Endodermal cell (in vitro differentiated cells): ENCODE measurements at places on chromosomes 2 and 18. TPM values are rescaled to one million over a fixed set of nuclear protein-coding genes. Genes with fewer than 3 reads are reported as not detected.

DNA sequence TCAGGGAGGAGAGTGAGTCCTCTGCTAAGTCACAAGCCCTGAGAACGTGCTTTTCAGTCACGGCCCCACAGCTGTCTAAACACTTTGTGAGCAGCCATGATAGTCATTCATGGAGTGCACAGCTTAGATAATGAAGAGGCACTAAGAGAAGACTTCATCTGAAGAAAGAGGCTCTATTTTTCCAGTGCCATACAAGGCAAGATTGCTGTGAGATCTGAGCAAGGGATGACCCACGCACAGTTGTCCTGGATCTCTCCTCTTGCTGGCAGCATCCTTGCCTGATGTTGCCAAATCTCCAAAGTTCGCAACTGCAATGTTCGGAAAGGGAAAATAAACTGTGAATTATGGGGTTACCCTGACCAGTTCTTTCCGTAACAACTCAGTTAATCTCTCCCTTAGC lies 418.7 kb downstream of the MEIS1 start:
- no peak for DNase-seq
- no peak overlapping the region for H3K4me3 ChIP-seq
- H3K27me3 ChIP-seq = peaks cover 6% of the 10 kb centered on the region
- H3K27ac ChIP-seq = no peak overlapping the region

DNA sequence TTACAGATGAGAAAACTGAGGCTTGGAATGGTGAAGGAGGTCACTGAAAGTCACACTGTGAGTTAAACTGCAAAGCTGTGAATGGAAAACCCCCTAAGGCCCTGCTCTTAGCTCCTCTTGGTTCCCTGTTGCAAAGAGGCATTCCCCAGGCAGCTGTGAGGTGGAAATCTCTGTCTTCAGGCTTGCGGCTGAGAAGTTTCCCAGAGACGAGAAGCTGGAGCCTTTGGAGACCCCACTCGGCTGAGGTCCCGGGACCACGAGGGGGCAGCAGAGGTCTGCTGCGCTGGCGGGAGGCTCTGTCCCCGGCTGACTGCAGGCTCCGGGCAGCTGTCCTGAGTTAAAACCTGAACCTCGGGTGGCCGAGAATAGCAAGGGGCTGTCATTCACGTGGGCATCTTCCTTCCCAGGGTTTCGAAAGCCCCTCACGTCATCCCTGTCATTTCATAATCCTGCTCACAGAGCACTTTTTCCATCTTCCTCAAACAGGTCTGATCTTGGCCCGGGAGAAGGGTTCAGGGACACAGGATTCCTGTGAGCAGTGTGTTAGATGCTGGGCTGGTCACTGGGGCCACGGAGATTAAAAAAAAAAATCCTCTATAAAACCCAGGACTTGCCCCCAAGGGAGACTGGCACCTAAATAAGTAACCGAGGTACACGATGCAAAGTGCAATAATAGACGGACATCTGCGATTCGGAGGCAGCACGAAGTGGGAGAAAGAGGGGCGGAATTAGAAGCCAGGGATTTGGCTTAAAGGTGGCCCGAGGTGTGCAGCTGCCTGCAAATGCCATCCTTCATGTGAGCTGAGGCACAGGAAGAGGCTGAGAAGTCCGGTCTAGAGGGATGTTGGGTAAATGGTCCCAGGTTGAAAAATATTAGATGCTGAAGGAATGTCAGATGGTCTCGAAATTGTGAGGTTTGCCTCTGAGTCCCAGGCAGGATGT lies 24.6 kb upstream of the ATOH8 start:
- H3K4me1 ChIP-seq = no peaks in the 10 kb centered on the region
- no peak overlapping the region for H3K4me3 ChIP-seq
- no peak overlapping the region for H3K27ac ChIP-seq
- peak; percentile 97 for DNase-seq

DNA sequence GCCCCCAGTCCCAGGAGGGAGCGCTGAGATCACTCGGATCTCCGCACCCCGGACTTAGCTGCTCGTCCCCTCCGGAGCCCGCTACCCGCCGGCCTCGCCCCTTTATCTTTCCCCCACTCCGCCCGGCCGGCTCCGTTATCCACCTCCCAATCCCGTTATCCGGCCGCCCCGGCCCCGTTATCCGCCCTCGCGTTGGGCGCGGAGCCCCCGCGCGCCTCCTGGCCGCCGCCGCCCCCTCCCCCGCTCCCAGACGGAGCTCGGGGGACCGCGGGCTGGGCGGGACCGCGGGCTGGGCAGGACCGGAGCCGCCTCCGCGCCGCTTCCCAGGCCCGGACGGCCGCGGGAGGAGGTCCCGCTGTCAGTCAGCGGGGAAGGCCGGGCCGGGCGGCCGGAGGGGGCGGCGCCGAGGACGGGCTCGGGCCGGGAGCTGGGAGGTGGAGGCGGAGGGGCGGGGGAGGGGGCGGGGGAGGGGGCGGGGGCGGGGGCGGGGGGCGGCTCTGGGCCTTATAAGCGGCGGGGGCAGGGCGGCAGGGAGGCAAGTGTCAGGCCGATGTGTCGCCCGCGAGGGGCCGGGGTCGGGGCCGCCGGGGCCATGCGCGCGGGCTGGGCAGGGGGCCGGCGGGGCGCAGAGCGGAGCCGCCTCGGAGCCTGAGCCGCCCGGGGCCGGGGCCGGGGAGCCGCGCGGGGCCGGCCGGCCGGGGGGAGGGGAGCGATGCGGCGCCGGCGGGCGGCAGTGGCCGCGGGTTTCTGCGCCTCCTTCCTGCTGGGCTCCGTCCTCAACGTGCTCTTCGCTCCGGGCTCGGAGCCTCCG lies at the start of gene PKDCC:
PKDCC (plus strand) TSS at position 534 of the 811 bp plus-strand sequence; CDS start at position 713, 179 bp downstream.
- peak; percentile 94 for DNase-seq
- no peaks in the 10 kb centered on the region for H3K36me3 ChIP-seq
- H3K4me1 ChIP-seq = peaks cover 20% of the 10 kb centered on the region
- H3K27ac ChIP-seq = peak within 1 kb of the TSS; percentile 91
- peak within 1 kb of the TSS; percentile 90 for H3K4me3 ChIP-seq

DNA sequence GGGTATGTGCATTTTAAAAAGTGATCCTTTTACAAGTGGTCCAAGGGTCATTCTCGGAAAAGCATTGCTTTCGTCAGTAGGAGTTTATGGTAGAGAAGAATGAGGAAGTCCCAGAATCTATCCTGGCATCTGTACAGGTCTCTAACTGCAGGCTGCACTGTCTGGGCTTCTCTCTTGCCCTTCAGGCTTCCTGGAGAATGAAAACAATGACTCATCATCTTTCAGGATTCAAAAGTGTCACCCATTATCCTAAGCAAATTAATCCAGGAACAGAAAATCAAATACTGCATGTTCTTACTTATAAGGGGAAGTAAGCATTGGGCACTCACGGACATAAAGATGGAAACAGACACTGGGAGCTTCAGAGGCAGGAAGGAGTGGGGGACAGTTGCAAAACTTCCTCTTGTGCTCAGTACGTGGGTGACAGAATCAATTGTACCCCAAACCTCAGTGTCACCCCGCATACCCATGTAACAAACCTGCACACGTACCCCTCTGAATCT lies 60.2 kb upstream of the TXNDC2 start:
- H3K4me3 ChIP-seq = no peak overlapping the region
- no peaks in the 10 kb centered on the region for H3K36me3 ChIP-seq
- no peak overlapping the region for H3K27ac ChIP-seq
- H3K4me1 ChIP-seq = no peaks in the 10 kb centered on the region
- no peaks in the 10 kb centered on the region for H3K27me3 ChIP-seq

DNA sequence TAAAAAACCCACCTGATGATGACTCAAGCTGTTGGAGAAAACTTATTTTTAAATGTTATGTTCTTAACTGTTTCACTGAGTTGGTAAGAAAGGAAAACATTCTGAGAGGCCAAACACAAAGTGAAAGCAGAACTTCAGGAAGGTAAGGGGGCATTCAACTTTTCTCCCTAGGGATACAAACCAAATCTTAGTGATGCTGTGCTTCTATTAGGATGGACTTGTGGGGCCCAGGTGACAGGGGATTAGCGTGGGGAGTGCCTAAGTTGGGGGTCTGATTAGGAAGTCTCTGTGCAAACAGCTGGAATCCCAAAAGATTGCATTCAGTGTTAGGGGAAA lies 18.5 kb downstream of the PDCL3 start:
- peaks cover 8% of the 10 kb centered on the region for H3K36me3 ChIP-seq
- H3K4me1 ChIP-seq = no peaks in the 10 kb centered on the region
- H3K27me3 ChIP-seq = no peaks in the 10 kb centered on the region

- H3K4me3 ChIP-seq = no peak overlapping the region
- no peak for DNase-seq
- peaks cover 77% of the 10 kb centered on the region for H3K36me3 ChIP-seq
- no peaks in the 10 kb centered on the region for H3K4me1 ChIP-seq
Measured at GRCh38 chr18:12958478-12958877, 10.7 kb downstream of the SEH1L start.

DNA sequence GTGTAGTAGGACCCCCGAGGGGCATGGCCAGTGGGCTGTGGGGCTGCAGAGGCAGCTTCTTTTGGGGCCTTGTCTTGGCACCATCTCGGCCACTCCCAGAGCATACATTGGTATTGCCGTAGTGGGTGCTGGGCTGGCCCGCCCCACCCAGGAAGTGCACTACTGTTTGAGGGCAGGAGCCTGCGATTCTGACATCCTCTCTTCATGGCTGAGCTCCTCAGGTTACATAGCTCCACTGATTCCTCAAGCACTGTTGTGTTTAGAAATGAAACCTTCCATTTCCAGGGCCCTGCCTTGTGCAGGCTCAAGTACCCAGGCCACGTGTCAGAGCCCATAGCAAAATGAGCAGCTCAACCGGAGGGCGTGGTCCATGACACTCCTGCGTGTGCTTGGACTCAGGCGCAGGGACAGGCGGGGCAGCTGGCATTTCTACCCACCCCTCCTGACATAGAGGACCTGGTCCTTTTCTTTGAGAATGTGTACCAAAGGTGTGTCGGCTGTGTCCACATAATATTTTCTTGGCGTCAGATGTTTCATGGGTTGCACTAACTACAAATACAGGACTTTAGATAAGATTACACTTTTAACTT lies 67.9 kb downstream of the DGKD start:
- no peaks in the 10 kb centered on the region for H3K27me3 ChIP-seq
- DNase-seq = no peak
- H3K36me3 ChIP-seq = no peaks in the 10 kb centered on the region
- H3K27ac ChIP-seq = no peak overlapping the region

The COLEC12 gene
- 88.8 to 130 TPM (median 123 TPM) in 3 replicates for total RNA-seq

The COPS9 gene
- 161 and 168 TPM in 2 replicates for total RNA-seq

The DCC gene
- total RNA-seq = 0.07 to 0.77 TPM (median 0.34 TPM) in 3 replicates
